Prostate gland (tissue), 2 donors: ENCODE measurements at places on chromosomes 7 and 10.

DNA sequence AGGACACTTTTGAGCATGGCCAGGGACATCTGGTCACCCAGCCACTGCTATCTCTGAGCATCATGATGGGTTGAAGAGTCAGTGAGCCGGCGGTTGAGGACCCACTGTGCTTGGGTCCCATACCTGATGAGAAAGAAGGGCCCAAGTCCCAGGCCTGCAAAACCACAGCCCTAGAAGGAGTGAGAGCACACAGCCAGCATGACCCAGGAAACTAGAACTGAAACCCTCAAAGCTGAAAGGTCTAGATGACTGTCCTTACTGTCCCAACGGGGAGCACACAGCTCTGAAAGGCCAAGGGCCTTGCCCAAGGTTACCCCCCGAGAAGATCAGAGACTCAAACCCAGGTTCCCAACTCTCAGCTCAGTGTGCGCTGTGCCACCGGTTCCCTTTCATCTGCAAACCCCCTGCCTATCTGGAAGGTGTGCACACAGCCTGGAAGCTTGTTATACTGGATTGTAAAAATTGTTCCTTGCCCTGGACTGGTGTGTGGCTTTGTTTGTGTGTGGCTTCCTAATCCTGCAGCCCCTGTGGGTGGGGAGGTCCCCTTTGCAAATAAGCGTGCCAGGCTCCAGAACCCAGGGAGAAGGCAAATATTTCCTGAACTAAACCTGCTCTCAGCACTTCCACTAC is 22.6 kb upstream of the PSAP start:
- H3K36me3 ChIP-seq, result no peaks in the 10 kb centered on the region
- DNase-seq, result no peak
- no peak overlapping the region for H3K27ac ChIP-seq
- H3K27me3 ChIP-seq, result no peaks in the 10 kb centered on the region

DNA sequence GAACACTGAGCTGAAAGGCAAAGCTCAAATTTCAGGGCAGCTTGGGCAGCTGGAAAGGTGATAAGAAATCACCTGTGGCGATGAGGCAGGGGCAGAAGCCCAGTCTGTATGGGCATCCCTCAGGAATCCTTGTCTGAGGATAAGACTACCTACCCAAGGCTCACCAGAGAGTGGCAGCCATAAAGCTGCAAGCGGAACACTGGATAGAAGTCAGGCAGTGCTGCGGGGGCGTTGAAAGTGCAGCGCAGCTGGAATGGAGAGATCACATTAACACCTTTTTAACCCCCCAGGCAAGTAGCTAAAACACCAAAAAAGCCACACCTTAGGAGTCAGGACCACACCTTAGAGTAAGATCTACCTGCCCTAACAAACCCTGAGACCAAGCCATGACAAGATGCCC is 38.2 kb downstream of the ABCB5 start:
- no peaks in the 10 kb centered on the region for H3K27me3 ChIP-seq
- no peak overlapping the region for H3K27ac ChIP-seq
- no peaks in the 10 kb centered on the region for H3K4me1 ChIP-seq
- DNase-seq, result no peak
- no peak overlapping the region for H3K4me3 ChIP-seq

DNA sequence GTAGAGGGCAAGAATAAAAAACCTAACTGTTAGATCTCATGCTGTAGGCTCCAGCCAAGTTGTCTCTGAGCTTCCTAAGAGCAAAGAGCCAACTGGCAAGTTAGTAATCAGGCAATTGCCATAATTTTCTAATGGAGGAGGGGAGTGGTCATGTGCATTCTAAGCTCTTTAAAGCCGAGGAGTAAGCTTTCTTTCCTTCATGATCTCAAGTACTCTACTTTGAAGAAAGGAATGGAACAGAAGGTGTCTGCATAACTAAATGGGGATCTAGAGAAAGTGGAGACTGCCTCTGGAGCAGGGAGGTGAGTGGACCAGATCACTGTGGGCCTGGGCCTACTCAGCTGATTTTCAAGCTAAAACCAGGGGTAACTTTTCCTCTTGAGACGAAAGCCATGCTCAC is 37.7 kb upstream of the TOMM7 start:
- no peak overlapping the region for H3K4me3 ChIP-seq
- peaks cover 2% of the 10 kb centered on the region for H3K4me1 ChIP-seq
- no peaks in the 10 kb centered on the region for H3K36me3 ChIP-seq
- H3K27me3 ChIP-seq, result no peaks in the 10 kb centered on the region
- H3K27ac ChIP-seq, result no peak overlapping the region
- DNase-seq, result no peak

DNA sequence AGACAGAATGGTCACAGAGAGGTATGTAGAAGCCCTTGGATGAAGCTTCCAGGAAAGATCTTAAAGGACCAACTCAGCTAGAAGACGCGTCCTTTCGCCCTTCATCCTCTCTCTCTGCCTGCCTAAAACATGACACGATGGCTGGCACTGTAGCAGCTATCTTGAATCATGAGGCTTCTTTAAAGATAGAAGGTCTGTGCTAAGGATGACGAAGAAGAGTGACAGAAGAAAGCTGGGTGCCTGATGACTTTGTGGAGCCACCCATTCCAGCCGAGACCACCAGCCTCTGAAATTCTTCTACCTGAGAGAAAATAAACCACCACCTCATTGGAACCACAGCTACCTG is 25.5 kb downstream of the WDR86 start:
- no peaks in the 10 kb centered on the region for H3K27me3 ChIP-seq
- H3K27ac ChIP-seq, result no peak overlapping the region
- no peaks in the 10 kb centered on the region for H3K36me3 ChIP-seq
- peaks cover 2% of the 10 kb centered on the region for H3K4me1 ChIP-seq
- no peak overlapping the region for H3K4me3 ChIP-seq
- no peak for DNase-seq

DNA sequence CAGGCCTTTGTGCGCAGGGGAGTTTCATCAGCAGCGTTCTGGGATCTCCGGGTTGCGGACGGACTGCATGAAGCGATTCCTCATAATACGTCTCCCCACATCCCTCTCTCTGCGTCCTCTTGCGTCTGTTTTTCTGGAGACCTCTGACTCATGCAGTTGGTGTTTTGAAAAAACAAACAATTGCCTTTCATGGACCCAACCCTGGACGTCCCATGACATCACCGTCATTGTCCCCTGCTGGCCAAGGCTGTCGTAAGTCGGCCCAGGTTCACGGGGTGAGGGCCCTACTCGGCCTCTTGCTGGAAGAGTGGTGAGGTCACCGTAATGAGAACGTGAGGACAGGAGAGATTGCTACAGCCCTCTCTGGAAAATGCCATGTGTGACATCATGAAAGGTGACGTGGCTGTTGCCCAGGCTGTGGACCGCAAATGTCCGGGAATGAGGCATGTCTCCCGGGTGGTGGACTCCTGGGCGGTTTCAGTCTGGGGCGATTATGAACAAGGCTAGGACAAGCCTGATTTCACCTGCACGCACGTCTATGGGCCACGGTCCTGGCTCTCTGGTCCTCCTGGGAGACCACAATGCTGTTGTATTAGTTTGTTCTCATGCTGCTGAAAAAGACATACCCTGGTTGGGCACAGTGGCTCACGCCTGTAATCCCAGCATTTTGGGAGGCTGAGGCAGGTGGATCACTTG is 9.8 kb upstream of the MAFK start:
- H3K4me1 ChIP-seq, result no peaks in the 10 kb centered on the region
- no peaks in the 10 kb centered on the region for H3K27me3 ChIP-seq
- no peaks in the 10 kb centered on the region for H3K36me3 ChIP-seq
- H3K4me3 ChIP-seq, result no peak overlapping the region
- DNase-seq, result no peak

DNA sequence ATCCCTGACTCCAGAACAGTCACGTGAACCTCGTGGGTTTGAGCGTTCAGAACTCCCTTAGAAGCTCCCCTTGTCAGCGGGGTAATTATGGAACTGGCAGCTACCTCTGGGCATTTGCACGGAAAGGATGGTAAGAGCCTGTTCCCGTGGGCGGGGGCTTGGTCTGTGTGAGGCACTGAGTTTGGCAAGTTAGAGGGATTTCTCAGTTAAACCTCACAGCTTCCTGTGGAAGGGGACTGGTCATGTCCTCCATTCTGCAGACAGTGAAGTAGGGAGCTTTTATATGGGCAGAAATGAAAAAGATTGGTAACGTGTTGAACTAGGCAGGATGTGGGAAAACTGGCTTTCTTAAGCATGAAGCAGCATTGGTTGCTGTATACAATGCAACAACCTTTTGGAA is 16.0 kb downstream of the PALD1 start:
- H3K4me3 ChIP-seq, result no peak overlapping the region
- no peak overlapping the region for H3K27ac ChIP-seq
- H3K27me3 ChIP-seq, result no peaks in the 10 kb centered on the region
- H3K4me1 ChIP-seq, result no peaks in the 10 kb centered on the region
- DNase-seq, result no peak

DNA sequence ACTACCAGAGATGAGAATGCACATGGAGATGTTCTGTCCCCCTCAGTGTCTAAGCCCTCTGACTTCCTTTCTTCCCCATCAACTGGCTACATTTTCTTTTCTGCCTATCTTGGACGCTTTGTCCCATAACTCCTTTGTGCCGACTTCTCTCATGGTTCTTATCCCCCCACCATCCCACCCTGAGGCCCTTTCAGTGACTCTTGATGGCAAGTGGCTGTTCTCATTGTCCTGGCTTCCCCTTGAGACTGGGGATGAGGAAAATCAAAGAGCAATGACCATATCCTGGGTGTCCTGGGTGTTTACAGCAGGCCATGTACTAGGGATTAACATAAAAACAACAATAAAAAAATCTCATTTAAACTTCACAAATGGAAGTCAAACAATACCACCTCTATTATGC is 18.8 kb upstream of the GGCT start:
- peaks cover 16% of the 10 kb centered on the region for H3K4me1 ChIP-seq
- no peak for DNase-seq
- no peaks in the 10 kb centered on the region for H3K27me3 ChIP-seq
- no peaks in the 10 kb centered on the region for H3K36me3 ChIP-seq

DNA sequence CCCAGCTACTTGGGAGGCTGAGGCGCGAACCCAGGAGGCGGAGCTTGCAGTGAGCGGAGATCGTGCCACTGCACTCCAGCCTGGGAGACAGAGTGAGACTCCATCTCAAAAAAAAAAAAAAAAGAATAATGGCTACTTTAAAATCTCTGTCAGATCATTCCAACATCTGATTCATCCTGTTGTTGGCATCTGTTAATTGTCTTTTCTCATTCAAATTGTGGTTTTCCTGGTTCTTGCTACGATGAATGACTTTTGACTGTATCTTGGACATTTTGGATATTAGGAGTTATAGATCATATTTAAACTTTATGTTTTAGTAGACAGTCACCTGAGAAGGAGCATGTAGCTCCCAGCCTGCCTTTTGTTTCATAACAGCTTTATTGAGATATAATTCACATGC is 8.5 kb downstream of the TPST1 start:
- no peaks in the 10 kb centered on the region for H3K36me3 ChIP-seq
- H3K27me3 ChIP-seq, result no peaks in the 10 kb centered on the region
- no peak overlapping the region for H3K4me3 ChIP-seq
- DNase-seq, result no peak
- no peak overlapping the region for H3K27ac ChIP-seq
- H3K4me1 ChIP-seq, result no peaks in the 10 kb centered on the region

DNA sequence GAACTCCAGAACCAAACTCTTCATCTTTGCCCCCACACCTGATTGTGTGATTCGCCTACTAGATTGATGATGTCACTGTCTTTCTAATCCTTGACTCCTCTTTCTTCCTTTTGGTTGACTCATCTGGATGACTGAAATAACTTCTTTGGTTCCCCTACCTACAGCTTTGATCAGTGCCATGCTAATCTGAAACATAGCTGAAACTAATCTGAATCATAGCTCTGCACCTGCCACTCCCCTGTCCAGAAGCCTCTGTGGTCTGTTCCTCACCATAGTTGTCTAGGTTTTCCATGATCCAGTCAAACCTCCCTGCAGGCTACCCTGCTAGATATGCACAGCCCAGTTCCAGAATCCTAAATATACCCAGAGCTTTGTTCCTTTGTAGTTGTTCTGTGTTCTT is 51.9 kb downstream of the ZNF365 start:
- H3K36me3 ChIP-seq, result no peaks in the 10 kb centered on the region
- no peaks in the 10 kb centered on the region for H3K27me3 ChIP-seq
- H3K4me3 ChIP-seq, result no peak overlapping the region
- H3K4me1 ChIP-seq, result no peaks in the 10 kb centered on the region

- no peaks in the 10 kb centered on the region for H3K27me3 ChIP-seq
- no peak overlapping the region for H3K27ac ChIP-seq
- peaks cover 3% of the 10 kb centered on the region for H3K4me1 ChIP-seq
- no peaks in the 10 kb centered on the region for H3K36me3 ChIP-seq
- no peak overlapping the region for H3K4me3 ChIP-seq
- DNase-seq, result no peak
Observed at GRCh38 chr7:54774785-54775740, 16.1 kb upstream of the SEC61G start.

DNA sequence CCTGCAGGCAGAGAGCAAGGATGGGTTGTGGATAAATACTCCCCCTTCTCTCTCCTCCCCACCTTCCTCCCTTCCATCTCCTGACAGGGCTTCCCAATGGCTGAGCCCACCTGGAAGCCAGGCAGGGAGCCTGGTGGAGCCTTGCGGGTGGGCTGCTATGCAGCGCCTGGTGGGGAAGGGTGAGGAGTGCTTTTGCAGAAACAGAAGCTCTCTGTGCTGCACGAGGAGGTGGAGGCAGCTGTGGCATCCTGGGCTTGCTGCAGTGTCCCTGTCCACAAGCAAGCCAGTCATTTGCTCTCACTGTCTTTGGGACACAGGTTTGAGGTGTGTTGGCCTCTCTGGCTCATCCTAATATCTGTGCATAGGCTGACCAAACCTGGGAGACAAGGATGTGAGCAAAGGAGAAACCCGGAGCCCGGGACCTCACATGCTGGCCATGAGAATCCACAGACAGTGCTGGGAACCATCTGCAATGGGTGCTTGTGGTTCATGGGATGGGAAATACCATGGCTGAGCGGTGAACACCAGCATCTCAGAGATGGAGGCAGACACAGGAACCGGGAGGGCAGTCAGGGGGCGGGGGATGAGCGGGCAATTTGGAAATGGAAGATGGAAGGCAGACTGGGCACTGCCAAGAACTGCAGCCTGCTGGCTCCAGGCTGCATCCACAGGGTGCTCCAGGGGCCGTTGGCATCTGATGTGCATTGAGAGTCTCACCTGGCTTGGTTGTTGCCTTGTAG is 364.2 kb downstream of the GLRX3 start:
- H3K27ac ChIP-seq, result no peak overlapping the region
- no peak overlapping the region for H3K4me3 ChIP-seq
- no peak for DNase-seq
- no peaks in the 10 kb centered on the region for H3K4me1 ChIP-seq
- H3K27me3 ChIP-seq, result no peaks in the 10 kb centered on the region

DNA sequence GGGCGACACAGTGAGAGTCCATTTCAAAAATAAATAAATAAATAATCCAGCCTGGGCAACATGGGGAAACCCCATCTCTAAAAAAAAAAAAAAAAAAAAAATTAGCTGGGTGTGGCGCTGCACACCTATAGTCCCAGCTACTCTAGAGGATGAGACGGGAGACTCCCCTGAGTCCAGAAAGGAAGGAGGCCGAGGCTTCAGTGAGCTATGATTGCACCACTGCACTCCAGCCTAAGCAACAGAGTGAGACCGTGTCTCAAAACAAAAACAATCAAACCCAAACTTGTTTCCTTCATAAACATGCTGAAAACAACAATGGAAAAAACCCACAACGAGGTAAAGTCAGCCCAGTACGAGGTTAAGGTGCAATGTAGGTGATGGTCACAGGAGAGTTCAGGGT is 1.2 kb downstream of the COX19 start:
- DNase-seq, result no peak
- H3K4me1 ChIP-seq, result peaks cover 12% of the 10 kb centered on the region
- peak overlapping the region; percentile 91 for H3K4me3 ChIP-seq
- no peaks in the 10 kb centered on the region for H3K27me3 ChIP-seq
- peaks cover 8% of the 10 kb centered on the region for H3K36me3 ChIP-seq
